ENCODE measurements at places on chromosomes 12 and 14.

DNA sequence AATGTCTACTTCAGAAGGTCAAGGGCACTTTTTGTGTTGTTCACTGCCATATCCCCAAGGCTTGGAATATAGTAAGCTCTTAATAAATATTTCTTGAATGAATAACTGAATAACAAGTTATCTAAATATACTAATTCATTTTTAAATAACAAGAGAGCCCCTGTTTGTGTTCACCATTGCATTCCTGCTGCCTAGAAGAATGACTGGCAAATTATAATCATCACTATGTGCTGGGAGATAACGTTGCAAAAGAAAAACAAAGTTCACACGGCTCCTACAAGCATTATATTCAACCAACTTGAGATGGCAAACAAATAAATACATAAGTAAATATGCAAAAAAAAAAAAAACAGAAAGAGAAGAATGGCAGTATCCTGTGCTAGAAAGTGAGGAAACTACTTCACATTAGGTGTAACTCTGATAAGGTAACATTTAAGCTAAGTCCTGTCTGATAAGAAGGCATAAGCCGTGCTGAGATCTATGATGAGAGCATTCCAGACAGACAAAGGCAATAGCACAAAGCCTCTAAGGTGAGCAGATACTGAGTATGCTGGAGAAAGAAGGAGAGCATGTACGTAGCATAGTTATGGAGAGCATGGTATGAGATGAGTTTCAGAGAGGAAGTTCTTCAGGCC is 9.2 kb upstream of the TSPAN8 start:
- DNase-seq: no peak

DNA sequence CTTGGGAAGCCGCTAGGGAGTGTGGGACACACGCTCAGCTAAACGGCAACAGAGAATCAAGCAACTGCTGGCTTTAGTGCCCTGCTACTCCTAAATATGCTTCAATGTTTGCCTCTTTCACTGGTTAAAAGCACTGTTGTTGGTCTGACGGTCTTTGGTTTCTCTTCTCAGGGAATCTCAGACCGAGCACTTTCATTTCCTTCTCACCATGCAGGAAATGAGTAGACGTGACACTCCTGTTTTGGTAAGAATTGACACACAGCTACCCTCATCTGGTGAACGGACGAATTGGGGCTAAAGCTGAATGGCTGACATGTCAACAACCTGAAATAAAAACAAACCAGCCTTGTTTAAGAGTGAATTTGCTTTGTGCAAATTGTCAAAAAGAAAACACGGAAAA is 57.5 kb upstream of the PIWIL1 start:
- no peak for DNase-seq

DNA sequence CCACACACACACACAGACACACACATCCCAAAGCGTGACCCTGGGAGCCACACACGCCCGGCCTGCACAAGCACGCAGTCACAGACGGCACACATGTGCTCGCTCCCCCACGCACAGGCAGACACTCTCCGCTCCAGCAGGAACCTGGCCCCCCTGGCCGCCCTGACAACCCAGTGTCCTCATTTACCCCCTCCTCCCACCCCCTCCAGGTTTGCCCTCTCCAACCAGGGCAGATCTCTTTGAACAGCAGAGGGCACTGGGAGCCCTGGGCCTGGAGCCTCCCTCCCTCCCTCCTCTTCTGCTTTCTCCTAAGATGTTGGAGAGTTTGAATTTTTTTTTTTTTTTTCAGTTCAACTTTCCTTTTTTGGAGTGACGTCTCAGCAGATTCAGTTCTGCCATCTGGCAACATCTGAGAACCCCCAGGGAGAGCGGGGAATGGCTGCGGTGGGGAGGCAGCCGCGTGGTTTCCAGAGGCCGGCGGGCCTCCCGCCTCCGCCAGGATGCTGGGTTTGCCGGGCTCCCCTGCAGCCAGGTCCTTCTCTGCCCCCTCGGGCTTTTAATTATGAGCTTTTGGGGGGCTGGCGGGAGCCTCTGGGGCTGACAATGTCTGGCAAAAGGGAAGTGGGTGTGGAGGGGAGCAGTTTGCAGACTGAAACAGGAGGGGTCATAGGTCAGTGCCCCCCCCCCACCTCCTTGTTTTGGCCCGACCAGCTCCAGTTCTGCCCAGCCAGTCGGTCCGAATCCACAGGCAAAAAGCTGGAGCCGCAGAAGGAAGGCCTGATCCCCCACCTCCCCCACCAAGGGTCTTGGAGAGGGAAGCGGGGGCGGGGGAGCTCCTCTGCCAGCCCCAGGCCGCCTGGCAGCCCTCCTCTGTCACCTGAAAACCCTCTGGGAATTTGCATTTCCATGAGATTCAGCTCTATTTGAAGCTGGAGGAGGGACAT is 1.3 kb upstream of the NCOR2 start:
- no peak for DNase-seq

DNA sequence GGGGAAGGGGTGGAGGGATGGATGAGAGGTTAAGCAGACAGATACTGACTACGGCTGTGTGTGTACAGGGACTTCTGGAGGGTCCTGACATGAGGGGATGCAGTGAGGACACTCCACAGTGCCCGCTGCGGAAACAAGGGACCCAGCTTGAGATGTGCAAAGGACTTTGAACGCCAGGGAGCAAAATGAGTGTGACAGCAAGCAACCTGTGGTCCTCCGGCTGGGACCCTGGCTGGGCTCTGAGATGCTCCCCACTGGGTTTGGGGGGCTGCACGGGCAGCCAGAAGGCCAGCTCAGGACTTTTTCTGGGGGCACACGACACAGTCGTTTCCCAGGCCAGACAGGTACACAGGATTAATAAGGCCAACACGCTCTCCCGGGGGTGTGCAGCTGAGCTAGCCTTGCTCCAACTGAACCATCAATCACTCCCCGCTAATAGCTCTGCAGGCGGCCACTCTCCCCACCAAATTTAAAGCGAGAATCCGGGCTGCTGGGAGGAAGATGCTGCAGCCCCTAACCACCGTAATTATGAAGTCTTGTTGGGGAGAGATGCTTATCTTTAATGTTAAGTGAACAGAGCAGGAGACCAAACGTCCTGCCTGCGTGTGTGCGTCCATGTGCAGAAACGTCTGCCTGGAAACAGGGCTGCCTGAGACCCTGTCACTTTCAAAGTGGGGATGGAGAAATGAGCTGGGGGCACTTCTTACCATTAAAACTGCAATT is 51.6 kb upstream of the DLK1 start:
- DNase-seq: no peak

DNA sequence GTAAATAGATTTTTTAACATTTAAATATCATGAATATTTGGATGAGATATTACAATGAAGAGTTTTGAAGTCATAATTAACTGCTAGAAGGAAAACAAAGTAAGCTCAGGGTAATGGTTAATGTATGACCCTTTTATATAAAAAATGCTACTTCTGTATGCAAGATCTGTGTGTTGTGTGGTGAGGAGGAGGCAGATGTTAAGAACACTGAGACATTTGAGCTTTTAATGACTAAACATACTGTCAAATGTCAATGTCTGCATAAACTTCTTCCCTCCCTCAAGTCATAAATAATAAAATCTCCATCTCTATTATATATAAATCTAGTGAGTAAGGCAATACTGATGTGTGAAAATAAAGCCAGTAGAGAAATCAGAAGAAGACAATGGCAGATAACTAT is 1.4 kb downstream of the TPH2 start:
- DNase-seq: no peak

DNA sequence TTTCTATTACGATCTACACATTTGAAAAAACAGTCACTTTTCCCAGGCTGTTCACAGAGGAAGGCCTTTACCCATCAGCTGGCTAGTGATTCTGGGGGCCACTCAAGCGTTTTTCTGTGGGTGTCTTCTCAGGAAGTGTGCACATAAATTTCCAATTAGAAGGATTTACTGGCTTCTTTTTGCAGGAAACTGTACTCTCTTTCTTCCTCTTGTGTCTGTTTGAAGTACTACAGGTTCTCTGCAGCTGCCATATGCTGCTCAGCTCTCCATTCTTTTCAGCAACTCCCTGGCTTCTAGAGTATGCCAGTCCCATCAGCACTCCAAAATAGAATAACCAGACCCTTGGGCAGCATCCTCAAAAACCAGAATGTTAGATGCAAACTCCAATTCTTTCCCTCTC is 110.4 kb upstream of the NAV3 start:
- no peak for DNase-seq

- DNase-seq: no peak
Observed at GRCh38 chr14:97900196-97900854, 1103.1 kb downstream of the VRK1 start.

- DNase-seq: no peak
Observed at GRCh38 chr12:80226576-80226975, 127.2 kb downstream of the OTOGL start.

- DNase-seq: no peak
Observed at GRCh38 chr12:112965643-112966042, 12.7 kb upstream of the OAS2 start.

GRCh38 chr14:33837943-33838683 is 112.8 kb downstream of the EGLN3 start:
- no peak for DNase-seq

- no peak for DNase-seq
Observed at GRCh38 chr12:50746431-50746830, 17.5 kb upstream of the ATF1 start.

DNA sequence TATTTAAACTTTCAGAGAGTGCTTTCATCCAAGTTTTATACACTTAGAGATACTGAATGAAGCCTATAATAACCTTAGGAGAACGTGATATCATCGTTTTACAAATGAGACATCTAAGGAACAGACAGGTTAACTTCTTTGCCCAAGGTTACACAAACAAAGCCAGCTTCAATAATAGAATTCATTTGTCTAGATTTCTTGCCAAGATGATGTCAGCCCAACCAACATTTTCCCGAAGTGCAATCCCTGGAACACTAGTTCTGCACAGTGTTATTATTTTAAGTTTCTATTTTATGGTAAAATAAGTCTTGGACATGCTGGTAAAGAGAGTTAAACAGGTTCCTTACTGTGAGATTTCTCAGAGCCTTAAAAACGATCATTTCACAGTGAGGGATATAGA is 174.6 kb downstream of the SLC25A21 start:
- no peak for DNase-seq

DNA sequence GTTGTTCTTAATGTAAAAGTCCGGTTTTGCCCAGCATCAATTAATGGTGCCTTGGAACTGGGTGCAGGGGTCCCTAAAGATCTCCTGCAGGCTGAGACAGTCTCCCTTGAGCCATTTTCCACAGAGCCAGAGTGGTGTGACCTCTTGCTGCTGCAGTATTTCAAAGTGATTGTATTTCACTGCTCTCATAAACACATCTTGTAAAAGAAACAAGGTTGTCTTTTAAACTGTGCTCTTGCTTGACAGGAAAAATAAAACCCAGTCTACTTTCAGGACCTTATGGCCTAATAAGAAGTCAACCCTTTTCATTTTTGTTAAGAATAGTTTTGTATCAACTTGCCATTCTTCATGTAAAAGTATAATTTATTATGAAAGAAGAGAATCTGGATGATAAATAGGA is 44.7 kb downstream of the TMEM117 start:
- DNase-seq: no peak

DNA sequence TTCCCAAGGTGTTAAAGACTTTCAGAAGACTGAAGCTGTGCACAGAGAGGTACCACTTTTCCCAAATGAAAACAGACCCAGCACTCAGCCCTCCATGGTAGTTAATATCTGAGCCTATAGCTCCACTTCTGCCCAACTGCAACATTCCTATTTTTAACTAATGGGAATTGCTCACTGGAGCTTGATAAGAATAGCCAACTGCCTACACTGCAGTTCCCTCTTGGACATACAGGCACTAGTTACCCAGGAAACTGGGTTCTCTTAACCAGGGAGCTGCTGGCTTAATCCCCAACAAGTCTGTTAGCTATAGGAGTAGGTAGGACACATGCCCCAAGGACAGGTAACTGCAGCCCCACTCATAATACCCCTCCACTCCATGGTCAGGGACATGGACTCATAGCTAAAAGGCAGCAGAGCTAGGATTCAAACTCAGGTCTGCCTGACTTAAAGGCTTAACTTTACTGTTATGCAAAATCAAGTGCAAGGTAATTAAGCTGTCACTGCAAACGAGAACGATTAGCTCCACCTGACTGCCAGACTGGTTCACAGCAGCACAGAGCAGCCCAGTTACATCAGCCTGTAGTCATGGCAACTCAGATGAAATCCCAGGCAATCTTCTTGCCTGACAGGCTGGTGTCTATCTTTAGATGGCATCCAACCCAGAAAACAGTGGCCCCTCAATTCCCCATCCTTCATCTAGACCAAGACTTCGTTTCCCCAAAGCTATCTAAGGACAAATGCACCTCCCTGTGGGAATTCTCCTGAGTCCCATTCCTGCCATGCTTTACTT is 77.1 kb upstream of the ACTN1 start:
- no peak for DNase-seq

DNA sequence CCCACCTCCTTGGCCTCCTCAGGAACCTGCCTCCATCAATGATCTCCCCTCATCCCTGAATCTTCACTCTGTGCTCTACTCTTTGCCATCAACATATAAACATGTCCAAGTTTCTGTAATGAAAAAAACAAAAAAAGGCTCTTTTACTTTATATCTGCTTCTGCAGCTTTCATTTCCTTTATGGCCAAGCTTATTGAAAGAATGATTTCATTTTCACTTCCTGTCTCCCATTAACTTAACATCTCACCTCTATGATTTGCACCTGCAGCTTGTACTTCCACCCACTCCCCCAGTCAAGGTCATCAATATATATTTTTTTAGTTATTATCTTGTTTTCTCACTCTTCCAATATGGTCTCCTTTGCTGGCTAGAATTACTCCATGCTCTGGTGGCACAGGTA is 15.6 kb upstream of the RNU6-7 start:
- DNase-seq: no peak

DNA sequence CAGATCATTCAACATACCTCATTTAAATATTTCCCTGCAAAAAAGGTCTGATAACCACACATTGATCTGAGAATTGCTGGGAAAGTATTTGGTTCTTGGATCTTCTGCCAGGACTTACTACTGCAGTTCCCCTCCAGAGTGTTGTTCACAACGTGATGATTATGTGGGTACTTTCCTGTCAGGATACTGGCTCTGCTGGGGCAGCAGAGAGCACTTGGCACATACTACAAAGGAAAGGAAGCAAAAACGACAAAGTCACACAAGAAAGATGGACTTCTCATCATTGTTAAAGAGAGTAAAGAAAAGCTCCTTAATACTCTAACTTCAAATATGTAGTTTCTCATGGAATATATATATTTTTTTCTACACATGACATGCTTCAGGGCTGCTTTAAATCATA is 11.5 kb downstream of the GNS start:
- DNase-seq: no peak

DNA sequence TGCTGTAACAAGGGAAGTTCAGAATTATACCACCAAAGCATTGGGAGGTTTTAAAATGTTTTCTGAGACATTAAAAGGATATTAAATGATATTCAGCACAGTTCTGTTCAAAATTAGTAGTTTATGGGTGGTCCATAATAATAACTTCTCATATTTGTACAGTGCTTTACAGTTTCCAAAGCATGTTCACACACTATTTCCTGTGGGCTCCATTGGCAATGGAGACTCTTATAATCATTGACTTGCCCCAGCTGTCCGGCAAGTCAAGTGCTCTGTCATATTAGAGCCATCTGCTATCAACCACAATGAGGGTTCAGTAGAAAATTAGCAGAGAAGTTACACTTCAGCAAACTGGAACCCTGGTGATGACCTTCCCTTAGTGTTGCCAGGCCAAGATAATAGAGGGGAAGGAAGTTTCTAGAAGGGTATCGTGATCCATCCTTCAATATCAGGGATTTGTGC is 526.6 kb upstream of the CCDC196 start:
- no peak for DNase-seq

All from central memory CD4-positive, alpha-beta T cell (primary cell).